CD4-positive, alpha-beta T cell treated with Interleukin-10 for 1 hour (primary cell): ENCODE measurements at places on chromosomes 1 and 21.

DNA sequence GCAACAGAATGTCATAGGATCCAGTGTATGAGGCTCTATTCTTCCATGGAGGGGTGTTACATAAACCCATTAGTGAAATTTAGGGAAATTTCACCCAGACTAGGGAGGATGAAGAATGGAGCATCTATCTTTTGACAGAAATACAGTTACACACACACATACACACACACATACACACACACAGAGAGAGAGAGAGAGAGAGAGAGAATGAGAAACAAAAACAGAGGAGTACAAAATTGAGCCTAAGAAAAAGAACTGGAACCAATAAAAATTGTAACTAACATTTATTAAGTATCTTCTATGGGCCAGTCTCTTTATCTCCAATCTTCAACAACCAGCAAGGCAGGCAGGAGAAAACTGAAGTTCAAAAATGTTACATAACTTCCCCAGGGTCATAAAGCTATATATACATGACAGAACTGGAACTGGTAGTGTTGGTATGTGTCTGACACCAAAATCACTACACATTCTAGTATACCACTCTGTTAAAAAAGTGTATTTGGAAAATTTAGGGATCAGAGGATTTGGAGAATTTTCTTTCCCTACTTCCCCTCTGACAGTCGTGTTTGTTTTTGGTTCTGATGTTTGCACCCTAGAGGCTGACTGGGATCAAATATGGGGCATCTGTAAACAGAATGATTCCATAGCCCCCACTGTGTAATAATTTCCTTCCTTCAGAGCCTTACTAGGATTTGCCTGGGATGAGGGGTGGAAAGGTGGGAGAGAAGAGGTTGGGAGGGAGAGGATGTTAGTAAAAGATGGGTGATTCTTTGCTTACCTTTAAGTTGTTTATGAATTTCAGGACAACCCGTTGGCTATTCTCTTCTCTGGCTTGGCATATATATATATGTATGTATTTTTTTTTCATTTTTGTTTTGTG, 1.0 kb upstream of the ZFYVE9 start:
- peak; percentile 6 for DNase-seq

DNA sequence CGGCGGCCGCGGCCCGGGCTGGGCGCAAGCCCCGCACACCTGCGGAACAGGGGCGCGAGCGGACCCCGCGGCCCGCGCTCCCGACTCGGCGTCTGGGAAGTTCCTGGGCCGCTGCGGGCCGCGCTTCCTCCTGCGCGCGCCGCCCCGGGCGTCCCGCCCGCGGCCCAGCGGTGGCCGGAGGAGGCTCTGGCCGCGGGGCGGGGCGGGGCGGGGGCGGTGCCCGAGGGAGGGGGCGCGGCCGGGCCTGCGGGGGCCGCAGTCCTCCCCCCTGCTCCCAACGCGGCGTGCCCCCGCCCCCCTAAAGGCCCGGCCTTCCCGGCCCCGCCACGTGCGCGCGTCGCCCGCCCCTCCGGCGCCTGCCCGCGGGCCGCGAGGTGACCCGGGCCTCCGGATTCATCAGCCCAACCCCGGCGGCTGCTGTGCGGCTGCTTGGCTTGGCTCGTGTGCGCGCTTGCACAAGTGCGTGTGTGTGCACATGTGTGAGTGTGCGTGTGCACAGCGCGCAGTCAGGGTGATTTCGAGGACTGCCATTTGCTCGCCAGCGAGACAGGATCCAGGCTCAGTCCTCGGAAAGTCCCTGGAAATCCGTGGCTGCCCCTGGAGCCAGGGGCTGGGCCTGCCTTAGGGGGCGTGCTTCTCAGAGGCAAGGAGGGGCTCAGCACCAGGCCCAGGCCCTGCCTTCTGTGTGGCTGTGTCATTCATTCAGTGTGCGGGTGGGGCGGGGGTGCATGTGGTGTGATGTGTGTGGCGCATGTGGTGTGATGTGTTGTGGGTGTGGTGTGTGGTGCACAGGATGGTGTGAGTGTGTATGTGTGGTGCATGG, at the start of gene C2CD2:
Gene C2CD2, minus strand, starts transcription at position 188 of the 823 bp plus-strand sequence. CDS start 370 bp downstream, outside the sequence.
- DNase-seq, result no peak

GRCh38 chr1:88291611-88292354, 392.3 kb upstream of the PKN2 start:
- DNase-seq, result no peak

DNA sequence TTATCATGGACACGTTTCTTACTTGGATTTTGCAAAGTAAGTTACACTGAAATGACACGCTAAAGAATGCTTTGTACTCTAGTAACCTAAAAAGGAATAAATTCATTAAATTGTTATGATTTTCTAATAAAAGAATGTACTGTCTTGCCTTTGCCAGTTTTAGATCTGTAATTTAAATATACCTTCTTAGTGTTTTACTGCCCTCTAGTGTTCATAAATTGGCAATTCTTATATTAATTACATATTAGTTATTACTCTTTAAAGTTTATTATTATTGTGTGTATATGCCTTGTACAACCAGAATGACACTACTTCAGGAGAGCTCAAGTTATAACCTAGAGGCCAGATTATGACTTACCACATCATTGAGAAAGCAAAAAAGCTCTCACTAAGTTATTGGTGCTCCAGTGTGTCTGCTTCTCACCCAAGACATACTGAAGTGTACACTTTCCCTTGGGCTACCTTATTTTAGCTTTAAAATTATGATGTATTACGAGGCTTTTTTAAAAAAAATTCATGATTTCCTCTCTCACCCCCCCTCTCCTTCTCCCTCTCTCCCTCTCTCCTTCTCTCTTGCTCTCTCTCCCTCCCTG, 169.9 kb downstream of the HS2ST1 start:
- DNase-seq, result peak; percentile 28

GRCh38 chr21:19026911-19027310, 623.3 kb upstream of the TMPRSS15 start:
- DNase-seq, result no peak

GRCh38 chr1:53551428-53551995, 92.3 kb downstream of the DMRTB1 start:
- DNase-seq, result no peak

DNA sequence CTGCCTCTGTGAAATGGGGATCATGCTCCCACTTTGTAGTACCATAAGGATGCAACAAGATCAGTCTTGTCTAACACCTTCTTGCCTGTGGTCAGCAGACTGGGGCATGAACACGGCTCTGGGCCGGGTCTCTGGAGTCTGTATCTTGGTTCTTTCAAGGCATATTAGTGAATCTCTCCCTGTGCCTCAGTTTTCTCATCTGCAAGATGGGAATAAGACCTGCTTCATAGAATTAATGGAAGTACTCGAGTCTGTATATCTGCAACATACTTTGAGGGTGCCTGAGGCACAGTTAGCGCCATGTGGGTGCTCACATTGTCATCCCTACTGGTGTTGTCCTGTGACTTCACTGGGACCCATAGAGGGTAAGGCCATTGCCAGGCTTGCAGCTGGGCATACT, 84.6 kb downstream of the IGSF21 start:
- DNase-seq, result no peak

- no peak for DNase-seq
Measured at GRCh38 chr21:32112195-32112594, 166.7 kb downstream of the MIS18A start.

GRCh38 chr1:86852289-86852688, 61.6 kb downstream of the SELENOF start:
- no peak for DNase-seq

DNA sequence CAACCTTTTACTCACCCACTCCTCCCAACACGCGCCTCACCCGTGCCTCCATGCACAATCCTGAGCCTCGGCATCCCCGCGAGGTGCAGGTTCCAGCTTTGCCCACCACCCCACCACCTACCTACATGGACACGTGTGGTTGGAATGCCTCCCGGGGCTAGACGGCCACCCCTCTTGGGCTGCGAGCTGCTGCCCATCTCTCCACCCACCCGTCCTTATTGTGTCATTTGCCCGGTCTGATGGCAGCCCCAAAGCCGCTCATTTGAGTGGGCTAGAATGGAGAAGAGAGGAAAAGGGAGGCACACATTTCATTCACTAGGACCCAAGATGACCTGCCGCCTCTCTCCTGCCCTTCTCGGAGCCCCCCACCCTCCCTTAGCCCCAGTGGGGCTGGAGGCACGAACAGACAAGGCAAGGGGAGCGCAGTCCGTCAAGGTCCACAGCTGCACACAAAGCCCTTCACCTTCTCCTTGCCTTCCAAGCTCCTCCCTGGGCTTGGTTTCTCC, 785 bp downstream of the ZNF697 start:
- no peak for DNase-seq

DNA sequence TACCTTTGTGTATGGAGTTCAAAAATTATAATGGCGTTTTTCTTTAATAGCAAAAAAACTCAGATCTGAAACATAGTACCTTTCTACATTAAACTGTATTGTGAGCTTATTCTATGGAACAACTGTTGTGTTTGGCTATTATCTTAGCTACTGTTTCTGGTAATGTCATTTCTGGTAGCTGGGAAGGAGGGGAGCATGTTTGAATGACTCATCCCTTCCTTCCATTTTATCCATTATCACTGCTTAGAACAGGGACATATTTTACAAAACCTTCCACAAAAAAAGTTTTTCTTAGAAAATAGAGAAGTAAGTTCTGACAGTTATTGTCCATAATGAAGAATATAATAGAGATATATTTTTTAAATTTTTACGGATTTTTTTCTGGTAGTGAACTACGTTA, 128.3 kb downstream of the NRDC start:
- no peak for DNase-seq

- no peak for DNase-seq
Measured at GRCh38 chr1:215104283-215104682, 21.7 kb downstream of the KCNK2 start.

- DNase-seq, result no peak
Measured at GRCh38 chr1:19460535-19461219, 24.7 kb downstream of the CAPZB start.

GRCh38 chr1:58809325-58810010, 25.6 kb upstream of the JUN start:
- DNase-seq, result no peak
